NCI-H2171 (cell line): ENCODE measurements at places on chromosomes 7 and 10.

DNA sequence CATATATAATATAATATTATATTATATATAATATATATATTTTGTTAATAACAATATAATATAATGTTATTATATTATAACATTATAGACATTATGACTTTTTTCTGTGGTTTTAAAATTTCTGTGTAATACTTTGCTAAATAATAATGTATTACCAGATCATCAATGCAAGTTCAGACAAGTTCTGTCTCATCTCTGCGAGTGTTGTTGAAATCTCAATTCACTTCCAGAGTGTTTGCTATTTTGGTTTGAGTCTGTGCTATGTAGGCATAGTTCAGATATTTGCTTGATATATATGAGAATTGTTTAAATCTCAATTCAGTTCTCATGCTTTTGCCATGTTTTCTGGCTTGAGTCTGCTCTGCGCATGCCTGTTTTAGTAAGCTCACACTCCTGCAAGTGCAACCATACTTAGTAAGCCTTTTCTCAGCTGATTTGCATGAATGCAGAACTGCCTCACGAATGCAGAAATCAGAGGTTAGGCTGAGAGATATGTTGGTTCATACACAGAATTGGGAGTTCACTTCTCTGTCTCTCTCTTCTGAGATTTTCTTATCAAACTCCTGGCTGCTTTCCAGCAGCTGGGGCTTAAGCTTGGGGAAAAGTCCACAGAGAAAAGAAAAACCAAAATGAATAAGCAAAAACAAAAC is 830.2 kb upstream of the SORCS1 start:
- DNase-seq: no peak

DNA sequence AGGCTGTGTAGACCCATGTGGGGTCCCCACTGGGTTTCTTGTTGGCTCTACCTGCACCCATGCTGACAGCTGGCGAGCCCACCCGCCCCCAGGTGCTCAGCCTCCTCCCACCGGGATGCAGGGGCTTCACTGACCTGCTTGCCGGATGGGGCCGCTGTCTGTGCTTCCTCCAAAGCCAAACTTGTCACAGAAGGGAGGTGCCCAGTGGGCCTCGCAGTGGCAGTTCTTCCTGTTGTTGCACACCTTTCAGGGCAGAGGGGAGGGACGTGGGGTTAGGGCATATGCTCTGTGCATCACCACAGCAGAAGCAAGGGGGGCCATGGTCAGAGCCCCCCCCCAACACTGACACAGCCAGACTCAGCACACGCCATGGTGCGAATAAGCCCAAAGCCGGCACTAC is 146.5 kb downstream of the FANK1 start:
- DNase-seq: no peak

DNA sequence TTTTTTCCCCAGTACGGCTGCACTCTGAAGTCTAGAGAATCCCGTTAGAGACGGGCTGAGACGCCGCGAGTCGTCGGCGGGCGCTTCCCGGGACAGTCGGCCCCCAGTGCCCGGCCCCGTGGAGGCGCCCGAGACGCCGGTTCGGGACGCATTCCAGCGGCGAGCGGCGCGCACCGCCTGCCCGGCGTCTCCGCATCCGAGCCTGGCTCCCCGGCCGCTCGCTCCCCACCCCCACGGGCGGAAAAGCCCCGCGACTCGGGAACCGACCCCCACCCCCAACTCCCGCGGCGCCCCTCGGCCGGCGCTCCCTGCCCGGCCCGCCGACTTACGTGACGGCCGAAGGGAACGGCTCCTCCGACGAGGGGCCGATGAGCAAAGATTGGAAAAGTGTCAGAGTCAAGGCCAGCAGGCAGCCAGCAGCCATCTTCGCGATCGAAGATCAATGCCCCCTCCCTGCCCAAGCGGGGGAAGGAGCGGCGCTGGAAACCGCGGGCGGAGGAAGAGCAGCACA is 486 bp downstream of the CACNA2D1 start:
- DNase-seq: peak; percentile 47

DNA sequence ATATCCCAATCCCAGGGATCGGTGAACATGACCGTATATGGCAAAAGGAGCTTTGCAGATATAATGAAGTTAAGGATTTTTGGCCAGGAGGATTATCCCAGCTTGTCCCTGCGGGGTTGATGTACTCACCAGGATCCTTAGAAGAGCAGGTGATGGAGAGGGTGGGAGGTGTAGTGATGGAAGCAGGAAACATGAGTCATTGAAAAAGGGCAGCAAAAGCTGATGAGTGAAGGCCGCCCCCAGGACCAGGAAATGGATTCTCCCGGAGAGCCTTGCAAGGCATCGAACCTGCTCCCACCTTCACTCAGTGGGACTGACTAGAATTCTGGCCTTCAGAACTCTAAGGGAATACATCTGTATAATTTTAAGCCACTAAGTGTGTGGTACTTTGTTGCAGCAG is 5.2 kb upstream of the NUPR2 start:
- no peak for DNase-seq

DNA sequence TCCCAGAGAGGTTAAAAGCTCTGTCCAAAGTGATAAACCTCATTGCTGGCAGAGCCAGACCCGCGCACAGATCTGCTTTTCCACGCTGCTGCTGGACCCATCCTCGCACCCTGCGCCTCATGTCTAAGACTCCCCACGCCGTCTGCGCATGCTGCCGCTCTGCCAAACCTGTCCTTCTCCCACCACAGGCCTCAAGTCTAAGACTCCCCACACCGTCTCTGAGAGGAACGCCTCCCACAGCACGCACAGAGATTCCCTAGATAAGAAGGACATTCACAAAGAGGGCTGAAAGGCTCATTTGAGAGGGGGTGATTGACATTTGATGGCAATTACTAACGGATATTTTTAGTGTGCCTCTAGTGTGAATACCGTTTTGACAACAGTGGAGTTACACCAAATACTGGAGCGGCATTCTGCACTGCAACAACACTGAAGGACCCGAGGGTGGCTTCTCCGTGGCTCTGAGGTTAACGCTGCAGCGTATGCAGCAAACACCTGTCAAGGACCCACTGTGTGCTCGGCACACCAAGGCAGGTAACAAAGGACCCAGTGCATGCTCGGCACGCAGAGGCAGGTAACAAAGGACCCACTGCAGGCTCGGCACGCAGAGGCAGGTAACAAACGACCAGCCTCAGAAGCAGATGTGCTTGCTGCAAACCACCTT is 231.4 kb downstream of the DNAJB6 start:
- no peak for DNase-seq

DNA sequence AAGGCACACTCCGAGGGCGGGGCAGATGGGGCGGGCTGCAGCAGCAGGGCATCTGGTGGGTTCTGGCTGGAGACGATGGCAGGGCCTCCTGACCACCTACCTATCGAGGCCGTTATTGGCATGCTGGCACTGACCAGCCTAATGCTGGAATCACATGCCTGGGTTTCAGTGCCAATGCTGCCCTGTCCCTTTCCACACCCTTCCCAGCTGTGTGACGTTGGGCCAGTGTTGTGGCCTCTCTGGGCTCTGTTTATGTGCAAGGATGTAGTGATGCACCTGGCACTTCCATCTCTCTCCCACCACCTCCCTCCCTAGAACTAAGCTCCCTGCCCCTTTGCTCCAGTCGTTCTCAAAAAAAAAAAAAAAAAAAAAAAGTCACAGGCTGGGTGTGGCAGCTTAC is 132.9 kb downstream of the ZMIZ1 start:
- DNase-seq: no peak

GRCh38 chr10:114234132-114234531 is 4.9 kb upstream of the VWA2 start:
- no peak for DNase-seq

DNA sequence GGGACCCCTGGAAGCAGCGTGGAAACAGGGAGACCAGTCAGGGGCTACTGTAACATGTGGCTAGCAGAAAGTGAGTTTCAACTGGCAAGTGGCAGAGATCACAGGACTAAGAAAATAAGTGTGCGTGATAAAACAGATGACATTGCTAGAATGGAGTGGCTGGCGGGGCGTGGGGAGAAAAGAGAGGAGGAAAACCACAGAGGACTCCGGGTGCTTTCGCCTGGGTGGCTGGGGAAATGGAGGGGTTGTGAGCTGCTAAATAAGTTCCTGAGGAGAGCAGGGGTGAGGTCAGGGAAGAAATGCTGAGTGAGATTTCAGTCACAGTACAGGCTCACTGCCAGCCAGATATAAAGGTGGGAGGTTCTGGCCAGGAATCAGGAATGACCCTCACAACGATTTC is 166.9 kb downstream of the MYOF start:
- no peak for DNase-seq

DNA sequence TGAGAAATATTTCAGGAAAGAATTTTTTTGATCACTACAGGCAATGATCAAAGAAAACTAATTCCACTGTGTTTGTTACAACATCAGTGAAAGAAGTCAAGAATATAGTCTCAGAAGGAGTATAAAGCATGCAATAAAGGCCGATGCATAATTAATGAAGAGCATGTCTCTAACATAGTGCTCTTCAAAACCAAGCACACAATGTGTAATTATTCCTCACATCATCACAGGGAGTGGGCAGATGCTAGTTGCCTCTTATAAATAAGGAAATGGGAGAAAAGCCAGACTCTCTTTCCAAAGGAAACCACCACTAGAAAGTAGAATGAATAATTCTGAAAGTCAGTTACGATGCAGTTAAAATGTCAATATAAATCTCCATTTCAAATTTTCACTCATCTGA is 220.1 kb downstream of the TEX36 start:
- no peak for DNase-seq

GRCh38 chr10:1661416-1661815 is 75.9 kb downstream of the ADARB2 start:
- DNase-seq: no peak

GRCh38 chr7:81260152-81260551 is 341.3 kb upstream of the SEMA3C start:
- DNase-seq: no peak

DNA sequence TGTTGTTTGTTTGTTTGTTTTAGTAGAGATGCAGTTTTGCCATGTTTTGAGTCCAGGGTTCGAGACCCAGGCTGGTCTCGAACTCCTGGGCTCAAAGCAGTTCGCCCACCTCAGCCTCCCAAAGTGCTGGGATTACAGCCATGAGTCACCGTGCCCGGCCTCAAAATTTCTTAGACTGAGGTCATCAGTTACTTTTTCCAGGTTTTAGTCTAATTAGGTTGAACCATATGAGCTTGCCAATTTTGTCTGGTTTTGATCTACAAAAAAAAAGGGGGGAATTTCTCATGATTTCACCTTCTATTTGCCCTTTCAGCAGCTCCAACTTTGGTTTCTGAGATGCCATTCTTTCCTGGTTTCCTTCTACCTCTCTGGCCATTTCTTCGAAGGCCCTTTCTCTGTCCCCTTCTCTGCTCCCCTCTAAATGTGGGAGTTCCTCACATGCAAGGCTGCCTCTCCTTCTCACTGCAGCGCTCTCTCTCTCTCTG is 5.5 kb downstream of the CUEDC2 start:
- no peak for DNase-seq

DNA sequence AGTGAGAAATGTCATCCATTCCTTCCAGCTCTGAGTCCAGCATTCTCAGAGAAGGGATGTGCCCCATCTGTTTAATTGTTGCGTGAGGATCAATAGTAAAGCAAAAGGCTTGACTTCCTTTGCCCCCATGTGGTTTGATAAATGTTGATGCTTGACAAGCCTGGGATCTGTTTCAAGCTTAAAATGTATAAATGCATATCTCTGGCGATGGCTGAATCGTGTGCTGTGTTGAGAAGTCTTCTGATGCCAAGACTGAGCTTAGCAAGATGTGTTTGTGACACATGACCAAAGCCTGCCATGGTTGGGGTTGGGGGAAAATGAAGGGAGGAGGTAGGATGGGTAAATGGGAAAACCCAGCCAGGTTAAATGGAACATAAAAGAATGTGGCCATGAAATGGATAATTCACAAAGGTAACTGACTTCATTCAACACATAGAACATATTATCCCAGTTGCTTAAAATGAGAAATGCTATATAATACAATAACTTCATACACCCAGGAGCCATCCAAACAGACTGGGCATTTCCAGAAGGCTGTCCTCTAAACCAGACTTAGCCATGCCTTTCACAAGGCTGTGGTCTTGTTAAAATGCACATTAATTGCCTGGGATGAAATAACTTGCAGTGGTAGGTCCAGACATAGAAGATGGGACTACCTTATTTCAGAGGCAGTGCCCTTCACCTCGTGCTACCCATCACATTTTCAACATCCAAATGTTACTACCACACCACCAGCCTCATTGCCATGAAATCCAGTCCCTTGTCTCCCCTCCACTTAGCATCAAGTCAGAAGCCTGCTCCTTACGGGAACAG is 147.3 kb upstream of the PDE1C start:
- DNase-seq: no peak

DNA sequence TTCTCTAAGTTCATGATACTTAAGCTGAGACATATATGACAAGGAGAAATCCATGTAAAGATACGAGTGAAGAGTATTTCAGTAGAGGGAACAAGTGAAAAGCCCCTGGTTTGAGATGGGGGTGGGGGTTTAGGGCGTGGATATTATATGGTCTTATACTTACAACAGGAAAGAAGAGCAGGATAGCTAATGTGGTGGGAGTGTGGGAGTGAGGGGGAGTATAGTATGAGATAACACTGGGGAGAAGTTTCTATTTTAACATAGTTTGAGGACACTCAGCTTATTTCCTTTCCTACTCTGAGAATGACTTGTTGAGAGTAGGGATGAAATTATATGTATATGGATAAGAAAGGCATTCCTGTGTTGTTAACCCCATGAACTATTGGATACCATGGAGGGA is 36.5 kb downstream of the MCU start:
- DNase-seq: no peak

- peak; percentile 44 for DNase-seq
Measured at GRCh38 chr10:78408671-78409472, 375.2 kb downstream of the RPS24 start.

DNA sequence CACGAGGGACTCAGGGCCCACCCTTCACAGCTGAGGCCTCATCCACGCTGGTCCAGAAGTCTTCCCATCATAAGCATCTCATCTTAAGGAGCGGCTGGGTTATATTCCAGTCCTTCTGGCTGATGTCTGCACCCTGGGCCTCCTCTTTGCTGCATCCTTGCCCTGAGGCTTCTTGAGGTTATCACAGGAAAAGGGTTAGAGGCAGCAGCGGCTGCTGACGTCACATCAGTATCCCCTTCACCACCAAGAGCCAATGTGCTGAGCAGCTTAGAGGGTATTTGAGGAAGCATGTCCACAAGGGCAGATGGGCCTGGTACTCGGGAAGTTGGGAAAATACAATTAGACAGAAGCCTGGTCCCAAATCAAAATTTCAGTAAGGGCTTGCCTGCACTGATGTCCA is 125.1 kb downstream of the PLXNA4 start:
- DNase-seq: no peak

- no peak for DNase-seq
Measured at GRCh38 chr10:111747751-111748150, 435.8 kb downstream of the GPAM start.

- DNase-seq: peak; percentile 2
Measured at GRCh38 chr7:114310345-114311110, 104.1 kb upstream of the FOXP2 start.

GRCh38 chr7:1925973-1926907 is 256.2 kb downstream of the ELFN1 start:
- DNase-seq: no peak

DNA sequence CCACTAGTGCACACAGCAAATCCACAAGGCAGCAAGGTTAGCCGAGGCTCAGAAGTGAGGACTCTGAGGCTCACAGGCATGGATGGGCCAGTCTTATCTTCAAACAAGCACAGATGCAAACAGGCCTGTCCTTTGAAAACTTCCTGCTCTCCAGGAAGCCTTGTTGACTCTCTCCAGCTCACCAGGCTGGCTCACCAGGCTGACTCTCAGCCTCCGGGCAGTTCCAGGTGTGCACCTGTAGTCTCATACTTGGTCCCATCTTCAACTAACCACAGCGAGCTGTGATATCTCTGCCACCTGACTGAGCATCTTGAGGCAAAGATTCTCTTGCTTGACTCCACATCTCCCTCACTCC is 173.9 kb upstream of the ZMIZ1 start:
- no peak for DNase-seq
